Renal cortex interstitium (tissue), 15 donors: ENCODE measurements at places on chromosomes 11 and 22. TPM values are rescaled to one million over a fixed set of nuclear protein-coding genes. Genes with fewer than 3 reads are reported as not detected.

DNA sequence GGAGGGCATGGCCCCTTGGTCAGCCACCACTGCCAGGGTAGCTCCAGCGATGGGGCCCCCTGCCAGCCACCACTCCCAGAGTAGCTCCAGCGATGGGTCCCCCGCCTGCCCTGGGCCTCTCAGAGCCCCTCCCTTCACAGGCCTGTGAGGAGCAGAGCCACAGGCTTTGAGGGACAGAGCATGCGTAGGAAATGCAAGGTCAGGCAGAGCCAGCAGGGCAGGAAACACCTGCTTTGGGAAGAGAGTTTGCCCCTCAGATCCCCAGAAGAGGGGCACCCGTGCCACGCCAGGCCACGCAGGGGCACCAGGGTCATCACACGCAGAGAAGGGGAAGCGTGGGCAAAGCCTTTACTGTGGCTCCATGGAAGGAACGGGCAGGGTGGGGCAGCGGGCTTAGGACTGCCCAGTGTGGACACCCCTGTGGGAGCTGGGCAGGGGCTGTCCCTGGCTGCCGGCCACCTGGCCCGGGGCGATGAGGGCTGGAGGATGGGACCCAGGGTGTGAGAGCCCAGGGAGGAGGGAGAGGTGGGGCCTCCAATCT lies 477.8 kb downstream of the BRD1 start:
- no peak for DNase-seq

The TMPRSS13 gene
- 1.4 TPM for polyA plus RNA-seq

The DDTL gene
- 8.0 TPM for polyA plus RNA-seq

The CLDN5 gene
- 40.7 TPM for polyA plus RNA-seq

GRCh38 chr11:88164806-88165585 lies 10.2 kb downstream of the RAB38 start:
- DNase-seq: no peak

DNA sequence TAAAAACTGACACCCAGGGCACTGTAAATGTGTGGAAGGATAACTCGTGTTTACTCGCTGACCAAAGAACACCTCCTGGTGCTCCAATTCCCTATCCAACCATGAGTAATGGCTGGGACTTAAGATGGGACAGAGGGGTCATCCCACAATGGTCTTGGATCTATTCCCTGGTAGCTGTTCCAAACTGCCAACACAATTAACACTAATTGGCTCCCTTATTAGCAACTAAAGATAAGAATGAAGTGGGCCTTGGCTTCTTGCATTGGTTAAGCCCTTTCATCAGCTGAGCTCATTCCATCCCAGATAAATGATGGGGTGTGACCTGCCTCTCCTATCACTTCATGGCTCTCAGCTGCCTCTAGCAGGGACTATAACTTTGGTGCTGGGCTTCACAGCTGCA lies 1.5 kb upstream of the SIK3 start:
- no peak for DNase-seq

DNA sequence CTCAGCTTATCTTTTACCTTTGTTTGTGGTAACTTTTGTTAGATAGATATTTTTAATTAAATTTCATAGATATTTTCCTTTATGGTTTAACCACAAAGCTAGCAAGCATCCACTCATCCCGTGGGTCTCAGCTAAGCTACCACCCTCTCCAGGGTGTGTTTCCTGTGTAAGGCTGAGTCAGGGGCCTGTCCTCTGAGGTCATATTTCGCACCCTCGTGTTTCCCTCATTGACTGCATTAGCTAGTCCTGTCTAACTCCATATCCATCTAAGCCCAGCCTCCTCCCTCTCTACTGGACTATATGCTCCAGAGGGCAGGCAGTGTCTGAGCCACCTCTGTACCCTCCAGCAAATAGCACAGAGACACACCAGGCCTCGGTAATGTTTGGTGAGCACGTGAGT lies 16.7 kb downstream of the XRRA1 start:
- DNase-seq: no peak

DNA sequence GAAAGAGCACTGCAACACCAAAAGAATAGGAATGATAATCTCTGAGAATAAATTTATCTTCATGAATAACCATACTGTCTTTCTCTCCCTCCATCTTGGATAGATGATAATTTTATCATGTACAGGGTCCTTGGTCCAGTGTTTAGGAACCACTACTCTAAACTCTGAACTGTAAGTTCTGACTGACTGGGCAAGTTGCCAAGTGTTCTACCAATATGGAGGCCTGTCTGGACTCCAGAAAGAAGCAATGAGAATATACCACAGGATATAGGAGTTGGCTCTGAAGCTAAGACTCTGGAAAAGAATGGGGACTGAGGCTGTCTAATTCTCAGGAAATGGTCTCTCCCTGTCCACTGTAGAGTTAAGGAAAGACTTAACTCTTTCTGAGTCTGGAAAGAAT lies 1.5 kb downstream of the FHIP1B start:
- no peak for DNase-seq
